ENCODE measurements at places on chromosomes 12 and 14. TPM values are rescaled to one million over a fixed set of nuclear protein-coding genes. Genes with fewer than 3 reads are reported as not detected.

GRCh38 chr12:121467638-121468498, 68.0 kb downstream of the RNF34 start:
- DNase-seq = no peak

DNA sequence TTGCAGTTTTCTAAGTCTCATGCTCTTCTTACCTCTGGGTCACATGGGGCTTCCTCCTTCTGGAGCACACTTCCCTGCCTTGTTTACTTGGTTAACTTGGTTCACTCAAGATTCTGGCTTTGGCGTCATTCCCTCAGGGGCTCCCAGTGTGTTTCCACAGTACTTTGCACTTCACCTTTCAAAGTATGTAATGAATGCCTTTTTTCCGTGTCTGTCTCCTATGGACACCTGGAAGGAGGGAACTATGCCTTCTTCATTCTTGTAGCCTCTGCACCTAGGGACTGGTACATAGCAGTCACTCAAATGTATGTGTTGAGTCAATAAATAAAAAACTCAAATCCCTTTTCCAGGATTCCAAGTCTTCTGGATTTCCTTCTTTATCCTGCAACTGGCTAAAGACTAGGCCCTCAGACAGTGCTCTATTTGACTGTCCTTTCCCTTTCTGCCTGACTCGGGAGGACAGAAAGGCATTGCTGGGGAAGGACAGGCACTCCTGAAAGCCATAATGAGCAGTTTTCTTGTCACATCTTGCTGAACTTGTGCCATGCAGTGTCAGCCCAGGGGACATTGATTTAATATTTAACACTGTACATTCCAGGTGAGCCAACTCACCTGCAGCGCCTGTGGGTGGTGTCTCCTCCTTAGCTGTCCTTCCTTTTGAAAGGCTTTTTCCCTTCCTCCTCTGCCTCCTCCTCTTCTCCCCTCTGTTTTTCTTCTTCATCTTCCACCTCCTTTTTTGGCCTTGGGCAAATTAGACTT, 12.8 kb downstream of the MYRFL start:
- no peak for DNase-seq

DNA sequence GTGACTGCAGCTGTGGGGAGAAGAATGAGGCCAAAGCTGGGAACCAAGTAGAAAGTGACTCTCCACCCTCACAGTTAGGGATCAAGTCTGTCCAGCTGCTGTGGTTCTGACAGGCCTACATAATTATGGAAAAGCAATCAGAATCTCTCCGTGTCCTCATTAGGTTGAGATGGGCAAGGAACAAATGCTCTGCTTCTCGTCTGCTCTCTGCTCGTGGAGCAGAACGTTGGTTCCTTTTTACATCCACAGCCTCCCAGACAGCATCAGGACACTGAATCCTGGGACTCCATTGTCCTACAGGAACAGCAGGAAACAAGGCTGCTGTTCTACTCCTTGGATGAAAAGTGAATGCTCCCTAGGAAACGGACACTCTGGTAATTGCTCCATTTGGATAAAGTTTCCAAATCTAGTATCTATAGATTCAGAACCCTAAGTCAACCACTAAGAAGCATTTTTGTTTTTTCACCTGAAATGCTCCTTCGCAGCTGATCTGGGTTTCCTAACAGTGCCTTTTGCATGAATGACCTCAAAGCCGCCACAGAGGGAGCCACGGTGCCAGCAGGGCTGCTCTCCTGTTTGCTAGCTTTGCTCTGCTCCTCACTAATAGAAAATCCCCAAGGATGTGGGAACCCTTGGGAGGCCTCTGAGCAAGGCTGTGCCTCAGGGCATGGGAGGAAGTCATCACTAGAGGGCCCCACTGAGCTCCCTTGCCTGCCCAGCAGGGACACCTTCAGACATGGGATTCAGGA, 102.0 kb downstream of the EGLN3 start:
- peak; percentile 37 for DNase-seq

- no peak for DNase-seq
Measured at GRCh38 chr14:71498212-71498611, 434.0 kb upstream of the RGS6 start.

SYT1 gene
- polyA plus RNA-seq = 4.7 TPM

GRIN2B gene
- 0.21 TPM for polyA plus RNA-seq

Data from right lung (tissue), 10 donors.